Fibroblast of skin of right biceps (primary cell): ENCODE measurements at places on chromosomes 4 and X.
A peak's percentile ranks its signal among the peaks of the same experiment; 100 is the strongest.

- DNase-seq = no peak
Observed at GRCh38 chrX:77564823-77565222, 117.6 kb downstream of the FGF16 start.

DNA sequence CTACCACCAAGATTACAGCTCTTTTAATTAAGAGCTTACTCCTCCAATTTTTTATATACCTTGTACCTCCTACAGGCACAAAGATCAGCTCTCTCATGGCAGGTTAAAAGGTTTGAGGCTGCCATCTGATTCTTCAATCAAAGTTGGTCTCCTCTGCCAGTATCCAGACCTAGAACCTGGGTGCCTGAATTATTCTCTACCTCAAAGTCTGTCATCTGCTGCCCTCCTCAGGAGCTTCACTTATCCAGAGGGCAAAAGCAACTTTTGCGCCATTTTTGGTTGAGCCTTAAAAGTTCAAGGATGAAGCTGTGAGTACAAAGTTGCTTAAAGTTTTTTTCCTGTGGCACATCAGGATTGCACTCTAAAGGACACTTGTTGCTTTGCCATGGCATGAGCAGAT is 343.7 kb upstream of the PPP1R2C start:
- no peak for DNase-seq

GRCh38 chr4:52883707-52884669 is 21.9 kb downstream of the RASL11B start:
- DNase-seq = no peak

GRCh38 chr4:33187035-33187434 is 2466.9 kb downstream of the PCDH7 start:
- DNase-seq = no peak

DNA sequence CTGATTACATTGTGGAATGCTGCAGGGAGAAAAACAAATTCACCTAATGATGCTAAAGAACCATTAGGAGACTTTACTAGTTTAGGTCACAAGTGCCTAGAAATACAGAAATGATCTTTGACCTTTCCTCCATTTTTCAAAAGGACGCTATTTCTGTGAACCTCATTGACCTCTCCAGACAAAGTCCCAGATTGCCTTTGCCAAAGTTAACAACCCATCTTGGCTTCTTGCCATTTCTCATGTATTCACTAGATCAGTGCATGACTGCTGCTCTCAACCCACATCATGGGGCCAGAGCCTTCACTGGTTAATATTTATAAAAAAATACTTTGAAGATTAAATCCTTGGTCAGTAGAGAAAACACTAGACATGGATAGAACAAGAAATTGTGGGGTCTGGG is 19.9 kb upstream of the AR start:
- DNase-seq = no peak

DNA sequence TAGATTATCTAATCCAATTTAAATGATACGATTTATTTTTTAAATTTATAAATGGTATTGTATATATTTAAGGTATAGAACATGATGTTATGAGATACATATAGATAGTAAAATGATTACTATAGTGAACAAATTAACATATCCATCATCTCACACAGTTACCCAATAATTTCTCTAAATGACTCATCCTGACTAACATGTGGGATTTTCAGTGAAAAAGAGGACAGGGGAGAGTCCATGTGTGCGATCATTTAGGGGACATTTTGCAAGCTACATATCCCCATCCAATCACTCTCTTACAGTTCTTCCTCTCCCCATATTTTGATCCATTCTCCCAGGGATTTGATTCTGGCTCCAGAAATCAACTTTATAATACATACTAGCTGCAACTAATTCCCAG is 88.2 kb downstream of the ABCB7 start:
- DNase-seq = peak; percentile 5

GRCh38 chr4:20383969-20384368 is 132.3 kb downstream of the SLIT2 start:
- DNase-seq = no peak

DNA sequence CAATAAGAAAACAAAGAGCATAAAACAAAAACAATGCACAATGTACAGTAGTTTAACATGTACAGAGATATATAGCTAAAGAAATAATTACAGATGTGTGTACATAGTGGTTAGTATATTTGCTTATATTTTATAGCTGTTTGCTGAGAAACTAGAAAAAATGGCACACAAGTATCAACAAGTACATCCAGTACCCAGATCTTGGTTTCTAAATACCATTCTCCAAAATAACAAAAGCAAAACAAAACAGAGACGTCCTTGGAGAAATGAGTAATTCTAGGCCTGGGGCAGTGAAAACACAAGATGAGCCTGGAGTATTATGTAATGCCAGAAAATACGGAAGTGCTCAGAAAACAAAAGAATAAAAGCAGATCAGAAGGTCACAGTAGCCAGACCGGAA is 189.6 kb downstream of the TMEM47 start:
- DNase-seq = no peak

DNA sequence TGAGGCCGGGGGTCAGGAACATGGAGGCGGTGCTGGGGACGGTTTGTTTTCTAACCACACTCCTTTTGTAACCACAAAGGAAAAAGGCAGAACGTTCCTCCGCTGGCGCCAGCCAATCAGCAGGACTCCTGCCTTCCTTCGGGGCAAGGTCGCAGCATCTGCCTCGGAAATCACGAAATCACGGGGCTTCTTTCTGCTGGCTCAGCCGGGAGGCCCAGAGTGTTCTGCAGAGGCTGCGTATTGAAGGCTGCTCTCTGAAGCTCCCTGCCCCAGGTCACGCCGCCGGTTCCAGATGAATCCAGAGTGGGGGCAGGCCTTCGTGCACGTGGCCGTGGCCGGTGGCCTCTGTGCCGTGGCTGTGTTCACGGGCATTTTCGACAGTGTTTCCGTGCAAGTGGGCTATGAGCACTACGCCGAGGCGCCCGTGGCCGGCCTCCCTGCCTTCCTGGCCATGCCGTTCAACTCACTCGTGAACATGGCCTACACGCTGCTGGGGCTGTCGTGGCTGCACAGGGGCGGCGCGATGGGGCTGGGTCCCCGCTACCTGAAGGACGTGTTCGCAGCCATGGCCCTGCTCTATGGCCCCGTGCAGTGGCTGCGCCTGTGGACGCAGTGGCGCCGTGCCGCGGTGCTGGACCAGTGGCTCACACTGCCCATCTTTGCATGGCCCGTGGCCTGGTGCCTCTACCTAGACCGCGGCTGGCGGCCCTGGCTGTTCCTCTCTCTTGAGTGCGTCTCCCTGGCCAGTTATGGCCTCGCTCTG is 9.4 kb downstream of the TMEM187 start:
- DNase-seq = no peak

DNA sequence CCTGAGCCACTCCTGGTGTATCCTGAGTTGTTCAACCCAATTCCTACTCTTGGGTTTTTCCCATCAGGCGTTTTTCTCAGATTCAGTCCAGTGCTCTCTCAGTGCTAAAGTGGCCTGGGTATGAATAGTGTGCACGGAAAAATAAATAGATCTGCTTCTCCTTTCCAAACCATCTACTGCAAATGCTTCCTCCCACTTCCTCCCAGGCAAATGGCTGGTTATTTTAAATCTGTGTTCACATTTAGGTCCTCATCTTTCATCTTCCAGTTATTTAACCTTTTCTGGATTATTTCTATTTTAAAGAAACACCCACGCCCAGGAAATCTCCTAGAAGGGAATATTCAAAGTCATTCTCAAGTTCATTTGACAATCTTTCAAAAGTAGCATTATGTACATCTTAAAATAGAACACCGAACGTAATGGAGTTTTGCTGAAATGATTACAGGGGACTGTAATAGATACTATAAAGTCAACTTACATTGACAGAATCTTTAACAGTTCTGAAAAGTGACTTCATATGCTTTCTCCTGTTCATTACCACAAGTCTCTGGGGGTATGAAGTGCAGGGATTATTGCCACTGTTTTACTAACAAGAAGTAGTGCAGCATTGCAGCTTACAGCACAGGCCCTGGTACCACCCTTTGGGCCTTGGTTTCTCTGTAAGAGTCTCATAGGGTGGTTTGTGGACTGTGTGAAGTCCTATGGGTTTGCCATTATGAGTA is 66.3 kb downstream of the MED28 start:
- no peak for DNase-seq

DNA sequence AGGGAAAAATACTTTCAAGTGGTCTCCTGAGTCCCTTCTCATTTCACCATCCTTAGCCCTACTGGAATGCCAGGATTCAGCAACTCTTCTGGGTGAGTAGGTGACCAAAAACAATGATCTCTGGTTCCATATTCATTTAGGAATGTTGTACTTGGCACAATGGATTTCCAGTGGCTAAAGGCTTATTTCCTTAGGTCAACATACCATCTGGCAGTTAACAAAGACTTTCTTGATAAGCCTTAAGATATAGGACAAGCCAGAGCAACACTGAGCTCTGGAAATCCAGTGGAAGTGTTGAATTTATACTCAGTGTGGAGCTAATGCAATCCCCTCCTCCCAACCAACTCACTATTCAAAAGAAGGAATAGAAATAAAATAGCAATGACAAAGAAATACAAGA is 139.4 kb upstream of the EMCN start:
- no peak for DNase-seq

GRCh38 chrX:124010157-124010556 is 48.7 kb downstream of the STAG2 start:
- no peak for DNase-seq

- peak; percentile 54 for DNase-seq
Observed at GRCh38 chr4:152572417-152573086, 36.7 kb upstream of the FBXW7 start.

DNA sequence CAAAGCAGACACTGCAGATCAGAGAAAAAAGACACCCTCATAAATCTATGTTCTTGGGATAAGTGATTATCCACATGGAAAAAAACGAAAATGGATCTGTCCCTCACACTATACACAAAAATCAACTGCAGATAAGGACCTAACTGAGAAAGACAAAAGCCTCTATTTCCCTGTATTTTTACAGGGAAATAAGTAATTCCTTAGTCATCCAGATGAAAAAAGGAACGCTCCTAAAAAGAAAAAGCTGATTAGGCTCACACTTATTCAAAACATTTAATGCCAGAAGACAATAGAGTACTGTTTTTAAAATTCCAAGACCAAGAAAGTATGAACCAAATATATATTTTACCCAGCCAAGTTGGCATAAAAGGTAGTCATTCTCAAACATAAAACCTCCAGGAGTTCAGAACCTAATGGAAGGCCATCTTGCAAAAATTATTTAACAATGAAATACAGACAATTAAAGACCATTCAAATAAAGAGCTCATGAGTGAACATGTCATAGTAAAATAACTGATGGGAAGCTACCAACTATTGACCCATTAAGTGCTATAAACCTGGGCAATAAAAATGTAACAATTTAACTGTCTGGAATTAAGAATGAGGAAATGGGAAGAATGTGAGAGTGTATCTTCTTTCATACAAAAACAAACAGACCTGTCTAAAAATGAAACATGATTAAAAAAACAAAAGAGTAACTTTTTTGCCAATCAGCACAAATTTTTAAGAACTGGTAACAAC is 20.4 kb downstream of the PAPSS1 start:
- DNase-seq = no peak

GRCh38 chr4:25060241-25060962 is 29.7 kb upstream of the LGI2 start:
- no peak for DNase-seq

GRCh38 chrX:47625365-47625764 is 4.4 kb downstream of the CFP start:
- DNase-seq = no peak

- peak; percentile 64 for DNase-seq
Observed at GRCh38 chrX:135345107-135345589, 35.9 kb downstream of the ETDC start.

GRCh38 chr4:3208826-3209225 is 40.1 kb upstream of the MSANTD1 start:
- DNase-seq = no peak

DNA sequence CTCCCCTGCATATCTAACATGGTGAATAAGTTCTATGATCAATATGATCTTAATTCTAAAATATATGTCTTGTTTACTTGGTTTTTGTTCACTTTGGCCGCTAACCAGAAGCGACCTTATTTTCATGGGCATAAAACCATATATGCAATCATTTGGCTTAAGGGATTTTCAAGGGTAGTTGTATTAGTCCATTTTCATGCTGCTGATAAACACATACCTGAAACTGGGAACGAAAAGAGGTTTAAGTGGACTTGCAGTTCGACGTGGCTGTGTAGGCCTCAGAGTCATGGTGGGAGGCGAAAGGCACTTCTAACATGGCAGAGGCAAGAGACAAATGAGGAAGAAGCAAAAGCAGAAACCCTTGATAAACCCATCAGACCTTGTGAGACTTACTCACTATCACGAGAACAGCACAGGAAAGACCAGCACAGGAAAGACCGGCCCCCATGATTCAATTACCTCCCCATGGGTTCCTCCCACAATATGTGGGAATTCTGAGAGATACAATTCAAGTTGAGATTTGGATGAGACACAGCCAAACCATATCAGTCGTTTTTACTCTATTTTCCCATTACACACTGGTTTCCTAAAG is 114.3 kb upstream of the CPEB2 start:
- DNase-seq = no peak

DNA sequence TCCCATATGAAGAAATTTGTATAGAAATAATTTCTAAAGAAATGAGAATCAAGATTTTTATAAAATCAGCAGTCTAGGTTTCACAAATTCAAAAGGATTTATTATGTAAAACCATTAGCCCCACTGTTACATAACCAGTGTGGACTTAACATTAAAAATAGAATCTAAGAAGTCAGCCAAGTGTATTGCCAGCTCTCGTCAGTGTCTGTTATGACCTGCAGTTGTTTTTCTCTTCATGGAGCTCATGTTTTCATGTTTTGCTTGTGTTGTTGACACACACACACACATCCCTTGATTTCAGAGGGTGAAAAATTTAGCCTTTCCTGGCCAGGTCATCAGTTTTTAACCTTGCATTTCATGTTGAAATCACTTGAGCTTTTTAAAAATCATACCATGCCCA is 39.5 kb downstream of the USP38 start:
- DNase-seq = no peak

GRCh38 chr4:109989618-109990017 is 76.9 kb downstream of the EGF start:
- no peak for DNase-seq

DNA sequence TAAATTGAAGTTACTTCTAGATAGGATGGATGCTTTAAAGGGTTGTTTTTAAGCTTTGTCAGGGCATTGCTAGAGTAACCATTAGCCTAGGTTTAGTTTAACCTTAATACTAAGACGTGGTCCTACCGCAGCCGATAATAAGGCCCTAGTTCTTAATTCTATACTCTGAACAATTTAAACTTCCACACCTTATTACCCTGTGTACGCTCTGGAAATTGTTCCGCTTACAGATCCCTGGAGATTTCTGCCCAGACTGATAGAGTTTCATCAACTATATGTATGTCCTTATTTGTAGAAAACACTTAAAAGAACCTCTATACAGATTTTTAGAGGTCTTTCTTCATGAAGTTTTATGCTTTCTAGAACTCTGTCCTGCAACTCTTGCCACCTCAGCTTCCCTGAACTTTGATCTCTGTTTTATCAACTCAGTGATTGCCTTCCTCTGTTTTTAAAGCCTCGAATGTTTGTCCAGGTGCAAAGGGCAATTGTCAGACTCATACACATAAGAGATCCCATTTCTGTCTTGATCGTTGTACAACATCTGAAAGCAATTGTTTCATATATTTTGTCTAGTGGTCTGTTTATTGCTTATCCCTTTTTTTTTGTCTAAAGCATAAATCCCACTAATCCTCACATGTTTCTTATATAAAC is 71.1 kb upstream of the VCX start:
- no peak for DNase-seq

GRCh38 chr4:74570095-74570494 is 125.2 kb downstream of the AREG start:
- no peak for DNase-seq

- no peak for DNase-seq
Observed at GRCh38 chr4:37530451-37530850, 155.7 kb downstream of the RELL1 start.
